ENCODE measurements at places on chromosomes 11 and 22.

DNA sequence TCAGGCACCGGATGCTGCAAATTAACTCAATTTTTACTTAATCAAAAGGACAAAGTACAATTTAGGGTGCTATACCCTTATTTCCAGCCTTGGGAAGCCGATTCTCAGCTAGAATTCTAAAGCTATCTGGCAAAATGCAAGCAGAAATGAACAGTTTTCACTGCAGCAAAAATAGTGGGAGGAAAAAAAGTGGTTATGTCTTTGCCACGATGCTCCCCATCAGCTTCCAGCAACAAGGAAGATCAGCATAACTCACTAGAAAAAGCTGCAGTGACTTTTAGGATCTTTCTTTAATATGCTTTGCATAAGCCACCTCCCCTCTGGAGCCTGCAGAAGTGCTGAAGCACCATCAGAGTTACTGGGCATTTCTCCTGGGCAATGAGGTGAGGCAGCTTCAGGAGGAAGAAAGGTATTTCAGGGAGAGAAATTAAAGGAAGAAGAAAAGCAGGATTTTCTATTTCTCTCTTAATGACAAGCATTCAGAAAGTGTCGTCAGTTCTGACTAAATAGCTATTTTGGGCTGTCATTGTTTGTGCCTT lies 702.9 kb downstream of the DLG2 start:
- no peak for DNase-seq

- no peak for DNase-seq
These were observed 8.0 kb upstream of the CTSD start for GRCh38 chr11:1771700-1772099.

GRCh38 chr11:111765320-111765983 lies 737 bp downstream of the PPP2R1B start:
- DNase-seq, result no peak

- DNase-seq, result no peak
These were observed 565.9 kb downstream of the ETS1 start for GRCh38 chr11:128021349-128022006.

GRCh38 chr11:43927070-43927469 lies 15.4 kb upstream of the C11orf96 start:
- no peak for DNase-seq

- DNase-seq, result no peak
These were observed 20.1 kb upstream of the BDNF start for GRCh38 chr11:27720277-27720830.

DNA sequence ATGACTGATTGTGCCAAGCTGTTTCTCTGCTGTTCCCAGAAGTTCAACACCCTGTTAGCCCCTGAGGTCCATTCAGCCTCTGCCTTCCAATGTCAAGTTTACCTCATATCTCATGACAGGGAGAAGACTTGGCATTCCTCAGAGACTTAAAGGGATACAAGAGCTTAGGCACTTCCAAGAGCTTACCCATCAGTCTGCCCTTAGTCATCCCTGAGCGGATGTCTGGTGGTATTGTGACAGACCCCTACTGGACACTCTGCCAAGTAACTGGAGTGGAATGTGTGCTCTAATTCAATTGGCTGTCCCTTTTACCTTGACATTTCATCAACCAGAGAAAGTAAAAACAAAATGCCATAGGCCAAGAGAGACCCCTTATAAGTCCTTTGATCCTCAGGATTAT lies 151.5 kb downstream of the AASDHPPT start:
- no peak for DNase-seq

DNA sequence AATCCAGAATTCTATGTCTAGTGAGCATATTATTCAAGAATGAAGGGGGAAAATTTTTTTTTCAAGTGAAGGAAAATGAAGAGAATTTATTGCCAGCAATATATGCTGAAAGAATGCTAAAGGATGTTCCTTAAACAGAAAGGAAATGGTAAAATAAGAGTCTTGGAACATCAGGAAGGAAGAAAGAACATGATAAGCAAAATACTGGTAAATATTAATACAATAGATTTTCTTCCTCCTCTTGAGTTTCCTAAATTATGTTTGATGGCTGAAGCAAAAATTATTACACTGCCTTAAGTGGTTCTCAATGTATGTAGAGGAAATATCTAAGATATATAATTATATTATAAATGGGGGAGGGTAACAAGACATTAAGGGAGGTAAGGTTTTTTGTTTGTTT lies 9.6 kb upstream of the CLDN5 start:
- no peak for DNase-seq

DNA sequence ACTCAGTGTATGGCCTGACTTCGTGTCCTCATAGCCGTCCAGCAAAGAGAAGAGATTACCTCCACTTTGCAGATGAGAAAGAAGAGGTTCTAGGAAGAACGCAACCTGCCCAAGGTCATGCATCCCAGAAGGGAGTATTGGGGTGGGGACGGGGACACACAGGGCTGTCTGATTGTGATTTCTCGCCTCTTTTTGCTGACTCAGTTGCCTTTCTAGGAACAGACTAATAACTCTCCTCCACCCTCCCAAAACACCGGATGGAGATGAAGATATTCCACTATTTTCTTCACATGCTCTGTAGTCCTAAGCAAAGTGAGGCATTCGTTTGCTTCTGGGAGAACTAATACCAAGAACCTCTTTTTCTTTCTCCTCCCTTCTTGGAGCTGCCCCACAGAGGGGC lies 529.3 kb downstream of the MIAT start:
- no peak for DNase-seq

DNA sequence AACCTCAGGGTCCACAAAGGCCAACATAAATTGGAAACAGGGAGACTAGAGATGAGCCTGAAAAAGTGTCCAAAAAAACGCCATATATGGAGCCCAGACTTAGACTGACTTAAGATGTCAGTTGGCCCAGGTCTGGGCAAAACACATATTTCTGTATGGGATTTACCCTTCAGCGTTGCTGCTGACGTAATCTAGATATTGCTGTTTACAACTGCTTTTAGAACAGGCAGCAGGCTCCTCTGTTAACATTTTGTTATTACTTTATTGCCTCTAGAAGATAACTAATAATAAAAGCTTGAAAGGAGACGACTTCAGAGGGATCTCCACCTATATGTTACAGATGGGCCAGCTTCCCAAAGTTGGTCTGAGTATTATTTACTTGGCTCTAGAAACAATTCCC lies 8.7 kb downstream of the ME3 start:
- no peak for DNase-seq
